ENCODE measurements at places on chromosomes 16 and 17.

DNA sequence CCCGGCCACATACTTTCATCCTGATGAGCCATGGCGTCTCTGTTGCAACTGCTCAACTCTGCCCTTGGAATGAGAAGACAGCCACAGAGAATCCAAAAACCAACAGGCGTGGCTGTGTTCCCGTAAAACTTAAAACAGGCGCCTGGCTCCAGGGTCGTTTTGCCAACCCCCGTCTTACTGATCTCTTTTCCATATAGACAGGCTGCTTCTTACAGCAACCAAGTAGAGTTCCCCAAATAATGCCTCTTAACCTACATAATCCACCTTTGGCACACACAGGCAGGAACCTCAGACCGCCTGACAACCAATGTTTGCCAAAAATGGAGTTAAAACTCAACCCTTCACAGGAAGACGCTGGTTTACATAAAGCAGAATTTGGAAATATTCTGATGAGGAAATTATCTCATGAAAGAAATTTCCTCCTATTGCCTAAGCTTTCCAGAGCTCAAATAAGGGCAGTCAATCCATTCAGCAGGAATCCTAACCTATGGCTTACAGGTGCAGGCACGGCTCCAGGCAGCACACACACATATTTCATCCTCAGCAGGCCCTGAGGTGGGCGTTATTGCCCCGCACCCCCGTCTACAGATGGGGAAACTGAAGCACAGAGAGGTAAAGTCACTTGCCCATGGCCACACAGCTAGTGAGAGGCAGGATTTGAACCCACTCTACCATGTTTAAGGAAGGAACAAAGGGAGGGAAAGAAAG is 35.8 kb downstream of the LITAF start:
- no peak for DNase-seq

DNA sequence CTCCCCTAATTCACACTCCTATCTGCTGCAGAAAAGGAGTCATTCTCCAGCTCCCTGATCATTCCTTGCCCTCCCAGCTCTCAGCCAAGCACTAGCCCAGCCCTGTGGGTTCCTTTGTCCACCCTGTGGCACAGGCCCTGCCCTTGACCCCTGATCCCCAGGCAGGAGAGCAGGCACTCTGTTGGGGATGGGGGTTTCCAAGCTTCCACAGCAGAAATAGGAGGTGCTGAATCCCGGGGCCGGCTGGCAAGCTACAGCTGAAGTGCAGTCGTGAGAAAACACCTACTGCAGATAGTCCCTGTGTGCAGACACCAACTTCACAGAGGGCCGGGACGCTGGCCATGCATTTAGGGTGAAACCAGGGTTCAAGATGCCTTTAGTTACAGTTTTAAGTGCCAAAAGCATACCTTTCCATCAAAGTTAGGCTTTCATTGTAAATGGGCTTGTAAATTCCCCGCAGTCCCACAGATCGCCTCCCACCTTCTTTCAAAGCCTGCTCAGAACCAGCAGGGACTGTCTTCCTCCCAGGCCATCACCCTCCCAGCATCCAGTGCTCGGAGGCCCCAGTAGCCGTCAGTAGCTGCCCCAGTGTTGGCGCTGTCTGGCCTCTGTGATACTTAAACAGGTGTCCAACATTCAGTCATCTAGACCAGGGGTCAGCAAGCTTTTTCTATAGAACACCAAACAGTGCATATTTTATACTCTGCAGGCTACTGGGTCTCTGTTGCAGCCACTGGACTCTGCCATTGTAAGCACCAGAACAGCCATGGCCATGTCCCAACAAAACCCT is 10.6 kb downstream of the CPSF4L start:
- DNase-seq = no peak

DNA sequence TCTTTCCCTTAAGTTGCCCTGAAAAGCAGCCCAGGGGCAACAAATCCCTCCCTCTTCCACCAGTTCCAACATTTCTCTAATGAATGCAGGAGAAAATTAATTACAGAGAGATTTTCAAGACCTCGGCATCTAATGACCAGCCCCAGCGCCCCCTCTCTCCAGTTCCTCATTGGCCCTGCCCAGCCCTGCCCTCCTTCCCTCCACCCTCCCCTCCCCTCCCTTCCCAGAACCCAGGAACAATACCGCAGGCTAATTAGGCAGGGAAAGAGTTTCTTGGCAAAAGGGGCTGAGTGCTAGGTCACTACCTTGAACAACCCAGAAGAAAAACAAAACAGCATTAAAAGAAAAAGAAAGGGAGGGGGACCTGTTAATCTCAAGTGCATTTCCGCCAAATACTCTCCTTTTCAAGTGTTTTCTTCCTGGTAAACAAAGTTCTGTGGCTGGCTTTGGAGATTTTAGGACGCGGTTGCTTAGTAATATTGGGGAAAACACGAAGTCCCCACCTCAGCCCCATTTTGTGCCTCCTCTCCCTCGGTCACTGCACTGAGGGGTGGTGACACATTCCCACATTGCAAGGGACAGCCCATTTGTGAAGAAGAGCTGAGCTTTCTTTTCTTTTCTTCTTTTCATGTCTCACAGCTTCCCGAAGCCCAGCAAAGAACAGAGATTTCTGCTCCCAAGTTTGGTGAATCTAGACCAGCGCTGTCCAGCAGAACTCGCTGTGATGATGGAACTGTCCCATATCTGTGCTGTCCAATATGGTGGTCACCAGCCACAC is 215.4 kb downstream of the SOX9 start:
- no peak for DNase-seq

- no peak for DNase-seq
Measured at GRCh38 chr16:84916178-84916577, 95.2 kb downstream of the ZDHHC7 start.

GRCh38 chr17:32222621-32223020 is 43.0 kb upstream of the RHBDL3 start:
- DNase-seq = no peak

GRCh38 chr17:31248986-31249834 is 47.8 kb downstream of the OMG start:
- DNase-seq = no peak

DNA sequence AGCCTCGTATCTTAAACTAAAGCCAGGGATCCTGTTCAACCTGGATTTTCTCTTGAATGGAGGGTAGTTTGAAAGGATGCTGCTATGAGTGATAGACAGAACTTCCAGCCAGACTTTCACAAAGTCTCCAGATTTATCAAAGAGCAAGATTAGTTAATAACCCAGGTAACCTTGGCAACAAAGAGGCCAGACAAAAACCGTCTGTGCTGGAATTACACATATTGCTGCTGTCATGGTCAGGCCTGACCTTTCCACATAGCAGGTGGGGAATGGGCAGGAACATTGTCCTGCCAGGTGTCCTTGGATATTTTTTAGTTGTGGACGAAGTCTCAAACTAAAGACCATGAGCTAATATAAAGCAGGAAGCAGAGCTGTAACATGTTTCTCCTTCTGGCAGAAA is 52.5 kb downstream of the HLF start:
- DNase-seq = no peak

GRCh38 chr17:20190605-20191004 is 181.4 kb downstream of the SPECC1 start:
- no peak for DNase-seq

DNA sequence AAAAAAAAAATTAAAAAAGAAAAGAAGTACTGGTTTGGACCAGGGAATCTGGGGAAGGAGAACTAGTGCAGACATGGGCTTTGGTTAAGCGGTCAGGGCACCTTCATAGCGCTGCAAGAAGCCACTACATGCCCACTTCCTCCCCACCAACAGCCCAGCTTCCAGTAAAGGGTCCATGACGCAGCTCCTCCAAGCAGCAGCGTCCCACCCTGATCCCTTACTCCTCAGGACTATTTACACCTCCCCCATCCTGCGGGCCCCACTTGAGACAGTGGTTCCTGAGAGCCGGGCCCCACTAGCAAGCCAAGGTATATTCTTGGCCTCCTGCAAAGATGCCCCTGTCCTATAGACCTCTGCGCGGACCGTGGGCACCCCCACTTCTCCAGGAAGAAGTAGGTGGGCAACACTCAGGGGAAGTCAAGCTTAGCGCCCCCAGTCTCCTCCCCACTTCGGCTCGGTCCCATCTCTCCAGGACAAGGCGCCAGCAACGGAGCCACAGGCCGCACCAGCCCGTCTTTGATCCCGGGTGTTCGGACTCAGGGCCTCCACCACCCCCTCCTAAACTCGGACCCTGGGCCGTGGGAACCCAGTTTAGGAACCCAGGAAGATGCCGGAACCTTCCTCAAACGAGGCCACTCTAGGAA is 913 bp upstream of the PRR14 start:
- DNase-seq = no peak

DNA sequence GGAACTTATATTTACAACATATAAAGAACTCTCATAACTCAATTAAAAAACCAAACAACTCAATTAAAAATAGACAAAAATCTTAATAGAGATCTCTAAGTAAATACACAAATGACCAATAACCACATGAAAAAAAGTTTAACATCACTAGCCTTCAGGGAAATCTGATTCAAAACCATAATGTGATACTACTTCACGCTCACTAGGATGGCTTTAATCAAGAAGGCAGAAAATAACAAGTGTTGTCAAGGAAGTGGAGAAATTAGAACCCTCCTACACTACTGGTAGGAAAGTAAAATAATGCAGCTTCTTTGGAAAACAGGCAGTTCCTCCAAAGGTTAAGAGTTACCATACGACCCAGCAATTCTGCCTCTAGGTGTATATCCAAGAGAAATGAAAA is 8.4 kb downstream of the PHF12 start:
- DNase-seq = no peak

GRCh38 chr17:2233441-2233947 is 70.1 kb downstream of the SMG6 start:
- no peak for DNase-seq

DNA sequence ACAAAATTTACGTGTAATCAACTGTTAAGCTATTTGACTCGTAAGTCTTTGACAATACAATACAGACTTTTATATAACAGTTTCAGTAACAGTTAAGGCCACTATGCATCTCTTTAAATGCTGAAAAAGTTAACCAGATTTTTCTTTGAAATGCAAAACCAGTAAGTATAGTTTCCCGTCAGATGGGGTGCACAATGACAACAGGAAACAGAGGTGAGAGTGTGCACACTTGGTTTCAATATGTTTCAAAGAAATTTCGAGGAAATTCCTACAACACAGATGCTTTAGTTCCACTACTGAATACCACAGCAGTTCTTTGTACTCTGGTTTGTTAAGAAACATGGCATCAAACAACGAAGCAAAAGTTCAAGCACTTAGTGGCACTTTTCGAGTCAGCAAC is 48.4 kb downstream of the RNF157 start:
- DNase-seq = no peak

DNA sequence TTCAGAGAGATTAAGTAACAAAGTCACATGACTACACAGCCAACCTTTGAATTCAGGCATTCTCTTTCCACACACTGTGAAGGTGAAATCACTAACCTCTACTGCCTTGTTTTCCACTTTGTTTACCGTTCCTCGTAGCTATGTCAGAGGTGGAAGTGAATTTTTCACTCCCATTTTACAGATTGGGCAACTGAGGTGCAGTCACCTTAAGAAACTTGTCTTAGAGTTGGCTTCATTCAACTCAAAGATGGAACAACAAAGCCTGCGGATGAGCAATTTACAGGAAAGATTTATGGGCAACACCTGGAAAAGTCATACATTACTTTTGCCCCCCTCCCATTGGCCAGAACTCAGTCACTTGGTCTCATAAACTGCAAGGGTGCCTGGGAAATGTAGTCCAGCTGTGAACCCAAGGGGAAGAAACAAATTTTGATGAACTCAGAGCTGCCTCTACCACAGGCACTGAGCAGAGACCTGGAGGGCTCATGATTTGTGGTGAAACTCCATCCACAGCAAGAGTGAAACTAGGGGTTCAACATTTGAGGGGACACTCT is 784.6 kb upstream of the EEF2KMT start:
- DNase-seq = no peak

GRCh38 chr17:78140169-78141051 is 5.8 kb upstream of the C17orf99 start:
- peak; percentile 93 for DNase-seq

GRCh38 chr16:57830890-57831484 is 28.7 kb upstream of the KIFC3 start:
- DNase-seq = peak; percentile 39

- peak; percentile 12 for DNase-seq
Measured at GRCh38 chr16:1030473-1030901, 42.1 kb upstream of the SSTR5 start.

GRCh38 chr17:29642171-29642611 is 19.5 kb upstream of the CORO6 start:
- no peak for DNase-seq

DNA sequence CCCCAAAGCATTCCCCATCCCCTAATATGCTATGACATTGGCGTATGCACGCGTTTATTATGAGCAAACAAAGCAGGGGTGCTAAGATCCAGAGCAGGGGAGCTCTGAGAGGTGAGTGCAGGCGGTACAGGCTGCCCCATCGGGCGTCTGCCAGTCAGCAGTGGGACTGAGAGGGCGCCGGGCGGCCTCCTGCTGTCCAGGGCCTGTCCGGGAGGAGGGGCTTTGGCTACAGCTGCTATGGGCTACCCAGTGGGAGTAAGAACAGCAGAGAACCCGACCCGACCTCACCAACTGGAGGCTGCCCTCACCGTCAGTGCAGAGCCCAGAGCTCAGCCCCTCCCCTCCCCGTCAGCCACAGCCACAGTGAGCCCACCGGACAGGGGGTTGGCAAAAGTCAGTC is 18.5 kb upstream of the AATK start:
- DNase-seq = peak; percentile 33

DNA sequence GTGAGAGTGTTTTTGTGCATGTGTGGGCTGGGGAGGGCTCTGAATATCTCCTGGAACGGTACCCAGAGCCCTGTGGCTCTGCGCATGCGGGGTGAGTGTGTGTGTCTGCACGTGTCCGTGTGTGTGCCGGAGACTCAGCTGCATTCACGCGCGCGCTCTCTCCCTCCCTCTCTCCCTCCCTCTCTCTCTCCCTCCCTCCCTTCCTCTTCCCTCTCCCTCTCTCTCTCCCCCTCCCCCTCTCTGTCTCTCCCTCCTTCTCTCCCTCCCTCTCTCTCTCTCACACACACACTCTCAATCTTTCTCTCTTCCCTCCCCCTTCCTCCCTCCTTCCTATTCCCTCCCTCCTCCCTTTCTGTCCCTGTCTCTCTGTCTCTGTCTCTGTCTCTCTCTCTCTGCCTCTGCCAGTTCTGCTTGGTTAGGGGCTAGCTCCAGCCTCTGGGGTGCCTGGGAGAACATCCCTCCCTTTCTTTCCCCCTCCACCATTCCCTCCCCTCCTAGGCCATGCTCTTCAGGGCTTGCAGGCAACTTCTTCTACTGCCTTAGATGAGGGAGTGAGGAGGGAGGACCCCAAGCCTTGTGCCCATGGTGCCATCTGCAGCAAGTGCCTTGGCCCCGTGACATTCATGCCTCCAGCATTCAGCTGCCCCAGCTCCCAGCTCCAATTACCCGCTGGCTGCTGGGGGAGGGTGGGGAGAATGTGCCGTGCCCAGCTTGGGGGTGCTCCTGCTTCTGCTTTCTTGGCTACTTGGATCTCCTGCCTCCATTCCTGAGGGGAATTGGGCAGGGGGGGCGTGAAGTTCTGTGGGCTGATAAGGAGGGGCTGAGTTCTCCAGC is 6.4 kb downstream of the THRA start:
- peak; percentile 29 for DNase-seq

- no peak for DNase-seq
Measured at GRCh38 chr16:85192238-85193114, 80.2 kb upstream of the CIBAR2 start.

GRCh38 chr16:89052890-89053724 is 40.5 kb upstream of the ACSF3 start:
- DNase-seq = peak; percentile 85
